ENCODE measurements at places on chromosomes 3 and 15.

- no peak for DNase-seq
Measured at GRCh38 chr3:120567370-120568201, 28.6 kb upstream of the NDUFB4 start.

DNA sequence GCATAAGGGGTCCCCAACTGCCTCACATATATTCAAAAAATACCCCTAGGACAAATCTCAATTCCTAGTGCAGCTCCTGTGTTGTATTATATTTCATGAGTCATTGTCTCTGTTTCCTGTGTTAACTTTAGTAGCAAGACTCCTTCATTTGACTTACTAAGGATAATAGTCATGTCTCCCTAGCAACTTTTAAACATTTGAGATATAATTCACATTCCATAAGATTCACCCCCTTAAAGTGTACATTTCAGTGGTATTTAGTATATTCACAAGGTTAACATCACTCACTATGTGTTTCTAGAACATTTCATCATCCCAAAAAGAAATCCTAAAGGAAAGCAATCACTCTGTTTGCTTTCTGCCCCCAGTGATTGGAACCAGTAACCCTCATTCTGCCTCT, 121.3 kb upstream of the WNT7A start:
- DNase-seq: no peak

DNA sequence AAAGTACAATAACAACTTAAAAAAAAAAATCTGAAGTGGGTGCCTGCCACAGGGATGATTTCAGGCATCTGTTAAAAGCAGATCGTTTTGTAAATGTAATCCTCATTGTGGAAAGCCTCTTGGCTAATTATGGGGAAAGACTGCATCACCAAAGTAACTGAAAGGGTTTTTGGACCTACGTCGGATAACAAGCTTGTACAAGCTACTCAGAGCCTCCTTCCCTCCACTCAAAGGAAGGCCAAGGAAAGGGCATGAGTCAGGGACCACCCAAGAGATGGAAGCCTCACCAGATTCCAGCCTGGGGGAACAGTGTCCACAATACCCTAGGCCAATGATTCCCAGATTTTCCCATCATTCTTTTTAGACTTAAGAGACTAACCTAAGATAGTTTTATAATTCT, 84.3 kb downstream of the ATP1B3 start:
- no peak for DNase-seq

DNA sequence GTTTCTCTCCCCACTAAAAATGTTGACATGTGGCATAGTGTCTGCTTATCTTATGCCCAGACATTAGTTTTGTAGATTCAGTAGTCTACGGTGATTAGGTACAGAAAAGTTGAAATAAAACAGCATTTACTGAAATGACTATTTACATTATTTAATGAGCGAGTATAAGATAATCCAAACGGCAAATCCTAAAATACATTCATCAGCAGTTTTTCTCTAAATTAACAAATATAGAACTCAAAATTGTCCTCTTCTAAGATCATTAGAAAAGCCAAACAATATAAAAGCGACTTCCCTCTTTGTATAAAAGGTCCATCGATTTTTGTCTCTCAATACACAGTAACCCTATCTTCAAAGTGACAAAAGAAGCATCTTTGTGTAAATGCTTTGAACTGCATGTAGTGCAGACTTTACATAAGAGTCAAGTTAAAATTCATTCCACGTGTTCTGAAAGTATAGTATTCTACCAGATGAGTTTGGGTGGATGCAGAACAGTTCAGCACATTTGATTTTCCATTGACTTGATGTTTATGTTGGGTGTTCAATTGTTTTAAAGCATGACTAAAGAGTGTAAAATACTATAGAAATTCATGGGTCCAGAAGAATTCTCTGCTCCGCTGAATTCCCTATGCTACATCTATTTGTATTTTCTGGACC, 480.8 kb upstream of the DPH6 start:
- DNase-seq: no peak

DNA sequence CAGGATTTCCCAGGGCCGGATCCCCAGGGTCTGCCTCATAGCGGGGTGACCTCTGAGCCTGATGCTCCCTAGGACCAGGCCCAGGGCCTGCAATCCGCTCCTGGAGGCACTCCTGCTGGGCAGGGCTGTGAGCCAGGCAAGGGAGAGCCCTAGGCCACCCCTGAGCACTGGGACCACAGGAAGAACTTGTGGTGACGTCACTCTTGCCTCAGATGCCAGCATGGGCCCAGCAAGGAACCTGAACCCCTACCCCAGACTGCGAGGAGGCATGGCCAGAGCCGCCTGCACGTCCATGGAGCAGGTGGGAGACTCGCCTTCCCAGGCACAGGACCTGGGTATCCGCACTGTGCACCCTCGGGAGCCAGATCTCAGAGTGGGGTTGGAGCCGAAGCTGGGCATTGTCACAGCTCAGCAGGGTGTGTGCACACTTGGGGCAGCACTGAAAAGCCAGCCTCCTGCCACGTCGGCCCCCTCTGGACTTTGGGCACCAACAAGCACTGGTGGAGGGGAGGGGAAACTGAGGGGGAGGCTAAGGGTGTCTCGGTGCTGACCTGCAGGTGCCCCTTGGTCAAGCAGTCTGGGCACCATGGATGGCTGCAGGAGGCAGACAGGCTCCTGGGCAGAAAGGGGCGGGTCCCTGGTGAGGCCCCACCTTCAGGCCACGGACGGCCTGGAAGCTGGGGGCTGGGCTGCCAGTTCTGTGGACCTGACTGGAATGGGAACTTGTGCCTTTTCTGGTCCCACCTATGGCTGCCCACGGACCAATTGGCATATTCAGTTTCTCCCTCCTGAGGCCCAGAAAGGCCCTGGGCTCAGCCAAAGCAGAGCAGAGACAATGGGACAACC, 49.3 kb downstream of the SLC6A20 start:
- no peak for DNase-seq

DNA sequence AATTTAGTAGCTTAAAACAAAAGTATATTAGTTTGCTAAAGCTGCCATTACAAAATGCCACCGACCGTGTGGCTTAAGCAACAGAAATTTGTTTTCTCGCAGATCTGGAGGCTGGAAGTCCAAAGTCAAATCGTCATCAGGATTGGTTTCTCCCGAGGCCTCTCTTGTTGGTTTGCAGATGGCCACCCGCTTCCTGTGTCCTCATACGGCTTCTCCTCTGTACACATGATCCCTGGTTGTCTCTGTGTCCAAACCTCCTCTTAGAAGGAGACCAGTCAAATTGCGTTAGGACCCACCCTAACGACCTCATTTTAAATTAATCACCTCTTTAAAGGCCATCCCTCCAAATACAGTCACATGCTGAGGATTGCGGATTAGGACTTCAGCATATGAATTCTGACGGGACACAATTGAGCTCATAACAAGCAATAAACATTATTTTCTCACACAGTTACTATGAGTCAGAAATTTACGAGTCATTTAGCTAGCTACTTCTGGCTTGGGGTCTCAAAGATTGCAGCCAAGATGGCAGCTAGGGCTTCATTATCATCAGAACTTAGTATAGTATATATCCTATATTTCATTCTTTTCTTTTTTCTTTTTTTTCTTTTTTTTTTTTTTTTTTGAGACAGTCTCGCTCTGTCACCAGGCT, 58.4 kb downstream of the RPL39L start:
- DNase-seq: no peak

DNA sequence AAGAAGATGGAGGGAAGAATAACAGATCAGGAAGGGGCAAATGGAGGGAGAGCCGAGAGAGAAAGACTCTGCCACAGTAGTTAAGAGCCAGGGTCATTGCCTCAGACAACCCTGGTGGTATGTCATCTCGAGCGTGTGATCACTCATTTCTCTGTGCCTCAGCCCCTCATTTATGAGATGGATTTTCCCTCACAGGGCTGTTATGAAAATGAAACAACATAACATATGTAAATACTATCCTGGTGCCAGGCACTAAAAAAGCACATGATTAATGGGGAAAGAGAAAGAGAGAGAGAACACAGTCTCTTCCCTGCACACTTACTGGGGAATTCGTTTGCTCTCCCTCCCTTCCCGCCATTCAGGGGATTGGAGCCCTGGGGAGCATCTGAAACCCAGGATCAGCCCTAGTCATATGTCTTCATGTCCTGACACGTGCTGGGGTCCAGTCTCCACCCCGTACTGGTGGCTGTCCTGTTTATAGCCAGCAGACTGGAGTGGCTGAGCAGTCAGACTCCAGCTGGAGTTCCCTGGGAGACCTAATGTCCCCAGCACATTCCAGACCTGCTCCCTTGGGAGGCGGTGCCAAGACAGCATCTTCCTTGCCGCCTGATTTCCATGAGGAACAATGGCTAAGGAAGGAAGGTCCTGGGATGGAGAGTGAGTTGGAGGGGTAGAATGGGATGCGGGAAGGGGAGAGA, 14.7 kb upstream of the AMOTL2 start:
- DNase-seq: no peak

- no peak for DNase-seq
Measured at GRCh38 chr3:138890555-138891187, 55.9 kb upstream of the PIK3CB start.

GRCh38 chr3:71162221-71162620, 421.3 kb downstream of the FOXP1 start:
- no peak for DNase-seq

DNA sequence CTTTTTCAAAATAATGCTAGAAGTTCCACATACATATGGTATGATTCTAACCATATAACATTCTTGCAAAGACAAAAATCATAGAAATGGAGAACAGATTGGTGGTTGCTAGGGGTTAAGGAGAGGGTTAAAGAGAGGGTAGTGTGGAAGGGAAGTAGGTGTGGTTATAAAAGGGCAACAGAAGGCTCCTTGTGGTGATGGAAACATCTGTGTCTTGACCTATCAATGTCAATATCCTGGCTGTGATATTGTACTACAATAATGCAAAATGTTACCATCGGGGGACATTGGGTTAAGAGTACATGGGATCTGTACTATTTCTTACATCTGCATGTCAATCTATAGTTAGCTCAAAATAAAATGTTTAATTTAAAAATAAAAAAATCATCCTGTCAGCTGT, 67.8 kb upstream of the FSIP1 start:
- DNase-seq: no peak

DNA sequence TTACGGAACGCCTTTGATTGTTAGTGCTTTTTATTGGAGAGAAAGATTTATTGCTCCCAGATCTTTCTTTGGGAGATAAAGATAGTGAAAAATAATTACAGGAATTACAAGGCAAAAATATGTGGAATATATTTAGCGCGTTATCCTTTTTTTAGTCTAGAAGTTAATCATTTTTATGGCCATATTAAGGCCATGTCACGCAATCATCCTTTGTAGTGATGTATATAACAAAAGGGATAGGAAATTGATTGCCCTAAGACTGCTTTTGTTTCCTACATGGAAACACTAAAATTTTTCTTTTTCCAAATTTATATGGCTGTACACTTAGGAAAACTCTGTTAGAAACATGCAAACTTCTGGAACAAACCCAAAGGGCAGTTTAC, 1.5 kb downstream of the TRPC1 start:
- no peak for DNase-seq

DNA sequence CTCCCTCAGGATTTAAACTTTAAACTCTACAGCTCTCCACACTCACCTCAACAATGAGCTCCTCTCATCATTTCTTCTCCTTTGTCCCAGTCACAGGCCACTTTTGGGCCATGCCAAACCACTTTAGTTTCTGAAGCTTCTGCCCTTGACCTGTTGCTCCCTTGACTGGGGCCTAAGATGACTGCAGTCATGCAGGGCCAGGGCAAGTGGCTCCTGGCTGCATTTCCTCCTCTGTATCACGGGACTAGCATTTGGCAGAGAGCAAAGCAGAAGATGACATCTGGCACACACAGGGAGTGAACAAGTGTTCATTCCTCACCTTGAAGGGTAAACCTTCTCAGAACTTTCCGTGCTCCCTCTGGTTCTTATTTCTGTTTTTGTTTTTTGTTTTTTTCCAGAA, 136.9 kb downstream of the PDE8A start:
- DNase-seq: no peak

DNA sequence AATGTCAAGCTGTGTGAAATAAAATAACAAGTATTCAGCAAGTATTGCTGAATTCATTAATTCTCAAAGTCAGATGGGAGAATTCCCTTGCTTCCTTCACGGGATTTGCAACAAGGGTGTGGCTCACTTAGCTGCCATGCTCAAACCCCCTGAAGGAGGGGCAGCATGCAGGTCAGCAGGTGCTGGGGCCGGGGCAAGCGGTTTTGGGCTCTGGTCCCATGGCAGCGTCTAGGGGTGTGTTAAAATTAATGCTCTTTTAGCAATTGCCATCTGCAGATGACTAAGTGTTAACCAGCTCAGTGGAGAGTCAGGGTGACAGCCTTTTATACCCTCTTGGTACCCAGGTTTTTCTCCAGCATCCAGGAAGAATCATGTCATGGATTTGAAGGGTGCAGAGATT, 40.0 kb upstream of the RBMS3 start:
- no peak for DNase-seq

GRCh38 chr15:71530116-71530515, 280.2 kb upstream of the NR2E3 start:
- no peak for DNase-seq

DNA sequence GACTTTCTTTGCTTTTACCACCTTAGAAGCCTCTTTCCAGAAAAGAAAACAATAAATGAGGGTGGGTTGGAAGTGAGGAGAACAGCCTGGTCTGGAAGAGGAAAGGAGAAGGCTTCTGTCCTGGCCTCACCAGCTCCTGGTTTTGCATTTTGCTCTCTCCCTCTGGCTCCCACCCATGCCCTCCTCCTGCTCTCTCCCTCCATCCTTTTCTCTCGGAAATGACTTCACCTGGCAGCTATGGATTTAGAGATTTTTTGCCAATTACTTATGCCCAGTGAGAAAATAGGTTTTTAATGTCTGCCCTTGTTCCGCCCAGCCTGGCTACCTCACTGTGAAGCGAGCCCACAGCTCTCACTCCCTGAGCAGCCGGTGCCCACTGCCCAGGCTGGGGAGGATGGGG, 77.9 kb upstream of the NTRK3 start:
- DNase-seq: no peak

DNA sequence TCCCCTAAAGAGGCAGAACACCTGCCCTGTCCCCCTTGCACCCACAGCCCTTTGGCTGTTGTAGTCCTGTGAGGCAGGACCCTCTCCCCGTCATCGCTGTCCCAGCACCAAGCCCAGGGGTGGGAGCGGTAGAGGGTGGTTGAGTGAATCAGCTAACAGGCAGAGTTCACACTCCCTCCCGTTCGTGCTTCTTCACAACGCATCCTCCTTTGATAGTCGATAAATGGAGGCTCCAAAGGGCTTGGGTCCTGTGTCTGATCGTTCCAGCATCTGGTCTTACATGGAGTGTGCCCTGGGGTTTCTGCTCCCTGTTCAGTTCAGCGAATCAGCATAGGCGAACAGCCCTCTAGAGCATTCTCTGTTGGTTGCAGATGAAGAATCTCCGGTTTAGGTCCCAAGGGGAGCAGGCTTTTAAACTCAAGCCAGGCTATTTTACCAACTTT, 820 bp upstream of the HMCES start:
- DNase-seq: no peak

DNA sequence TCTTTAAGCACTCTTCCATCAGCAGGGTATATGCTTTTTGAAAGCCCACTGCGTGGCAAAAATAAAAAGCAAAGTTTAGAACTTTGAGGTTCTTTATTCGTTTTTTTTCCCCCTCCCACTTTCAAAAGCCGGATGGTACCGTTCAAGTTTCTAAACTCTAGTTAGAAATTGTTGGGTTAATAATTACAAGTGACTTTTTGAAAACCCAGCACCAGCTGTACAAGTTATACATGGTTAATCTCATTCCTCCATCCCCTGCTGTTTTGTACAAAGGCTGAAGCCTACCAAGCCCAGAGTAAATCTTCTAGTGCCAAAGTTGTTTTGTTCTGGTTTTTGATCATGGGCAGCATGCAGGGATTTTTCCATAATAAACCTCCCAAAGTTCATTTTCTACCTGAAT, 48.6 kb downstream of the WDR72 start:
- DNase-seq: no peak

- no peak for DNase-seq
Measured at GRCh38 chr3:150184426-150185071, 213.9 kb upstream of the PFN2 start.
